Cerebellum (tissue), 4 donors: ENCODE measurements at places on chromosomes 4 and X.

DNA sequence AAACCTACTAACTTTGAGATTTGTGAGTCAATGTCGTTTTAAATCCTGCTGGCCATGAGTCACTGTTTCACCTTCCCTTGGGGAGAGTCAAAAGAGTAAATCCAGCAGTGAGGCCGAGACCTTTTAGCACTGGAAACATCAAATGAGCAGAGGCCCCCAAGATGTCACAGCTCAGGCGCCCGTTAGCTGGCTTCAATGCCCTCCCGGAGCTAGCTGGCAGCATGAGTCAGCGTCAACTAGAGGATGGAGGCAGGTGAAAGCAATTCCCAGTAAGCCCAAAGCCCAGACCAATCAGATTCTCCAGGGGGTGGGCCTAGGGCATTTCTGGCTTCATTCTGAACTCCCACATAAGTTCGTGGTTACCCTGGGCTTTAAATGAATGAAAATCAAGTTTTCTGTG lies 170.9 kb downstream of the CLCN4 start:
- no peak for DNase-seq

- no peak for DNase-seq
Measured at GRCh38 chrX:13194291-13195103, 125.4 kb downstream of the ATXN3L start.

GRCh38 chr4:65202853-65203236 lies 467.4 kb downstream of the EPHA5 start:
- DNase-seq, result no peak

GRCh38 chr4:185546335-185546734 lies 11.0 kb upstream of the PDLIM3 start:
- DNase-seq, result no peak

- no peak for DNase-seq
Measured at GRCh38 chr4:2646396-2647149, 109.6 kb downstream of the TNIP2 start.

GRCh38 chr4:52566136-52567031 lies 92.7 kb downstream of the USP46 start:
- no peak for DNase-seq
